ENCODE measurements at places on chromosomes 4 and X.

DNA sequence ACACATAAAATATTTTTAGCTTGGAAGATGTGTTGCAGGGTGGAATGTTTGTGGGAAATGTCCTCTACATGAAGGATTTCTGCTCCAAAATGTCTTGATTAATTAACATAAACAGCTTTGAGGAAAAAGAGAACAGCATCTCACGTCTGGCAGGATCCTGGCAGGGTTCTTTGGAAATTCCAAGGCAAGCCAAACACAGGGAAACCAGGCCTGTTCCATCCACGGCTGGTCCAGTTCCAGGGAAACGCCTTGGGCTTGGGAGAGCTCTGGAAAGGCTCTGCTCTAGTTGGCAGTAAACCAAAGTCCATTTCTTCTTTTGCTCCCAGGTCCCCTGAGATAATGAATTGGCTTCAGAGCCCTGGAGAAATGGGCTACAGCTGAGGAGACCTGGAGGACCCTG is 42.4 kb upstream of the GAB1 start:
- DNase-seq, result peak; percentile 92

DNA sequence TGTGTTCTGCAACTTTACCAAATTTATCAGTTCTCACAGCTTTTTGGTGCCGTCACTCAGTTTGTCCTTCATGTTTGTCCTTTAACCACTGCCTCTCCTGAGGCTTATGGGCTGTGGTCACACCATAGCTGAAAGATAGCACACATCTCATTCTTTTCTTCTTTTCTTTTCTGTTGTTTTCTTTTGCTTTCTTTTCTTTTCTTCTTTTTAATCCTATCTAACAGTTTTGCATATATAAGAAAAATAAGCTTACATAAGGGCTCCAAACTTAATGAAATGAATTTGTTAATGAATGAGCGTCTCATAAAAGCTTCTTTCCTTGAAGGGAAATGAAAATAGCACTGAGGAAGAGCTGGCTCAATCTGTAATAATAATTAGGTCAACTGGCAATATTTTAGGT is 1061.2 kb downstream of the PCDH18 start:
- DNase-seq, result no peak

DNA sequence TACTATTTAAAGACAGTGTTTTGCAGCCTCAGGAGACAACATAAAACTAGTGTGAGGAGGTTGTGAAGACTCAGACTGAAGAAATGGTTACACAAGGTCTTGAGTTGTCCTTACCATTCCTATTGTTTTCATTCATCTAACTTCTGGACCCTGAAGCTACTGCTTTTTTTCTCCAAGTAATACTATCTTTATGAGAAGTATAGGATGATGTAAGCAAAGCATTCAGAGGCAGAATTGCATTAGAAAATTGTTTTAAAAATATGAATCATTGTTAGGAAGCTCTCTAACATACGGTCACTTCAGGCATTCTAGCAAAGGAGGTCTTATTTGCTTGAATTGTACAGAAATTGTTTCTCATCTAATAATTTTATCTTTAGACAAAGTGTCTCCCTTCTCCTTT is 357.8 kb downstream of the TLL1 start:
- DNase-seq, result peak; percentile 38

GRCh38 chr4:5026371-5026770 is 7.1 kb upstream of the CYTL1 start:
- DNase-seq, result no peak

GRCh38 chrX:149908308-149908707 is 21.1 kb upstream of the HSFX4 start:
- DNase-seq, result no peak

Data from cardiac fibroblast (primary cell).